ENCODE measurements at places on chromosomes 2 and 18.

DNA sequence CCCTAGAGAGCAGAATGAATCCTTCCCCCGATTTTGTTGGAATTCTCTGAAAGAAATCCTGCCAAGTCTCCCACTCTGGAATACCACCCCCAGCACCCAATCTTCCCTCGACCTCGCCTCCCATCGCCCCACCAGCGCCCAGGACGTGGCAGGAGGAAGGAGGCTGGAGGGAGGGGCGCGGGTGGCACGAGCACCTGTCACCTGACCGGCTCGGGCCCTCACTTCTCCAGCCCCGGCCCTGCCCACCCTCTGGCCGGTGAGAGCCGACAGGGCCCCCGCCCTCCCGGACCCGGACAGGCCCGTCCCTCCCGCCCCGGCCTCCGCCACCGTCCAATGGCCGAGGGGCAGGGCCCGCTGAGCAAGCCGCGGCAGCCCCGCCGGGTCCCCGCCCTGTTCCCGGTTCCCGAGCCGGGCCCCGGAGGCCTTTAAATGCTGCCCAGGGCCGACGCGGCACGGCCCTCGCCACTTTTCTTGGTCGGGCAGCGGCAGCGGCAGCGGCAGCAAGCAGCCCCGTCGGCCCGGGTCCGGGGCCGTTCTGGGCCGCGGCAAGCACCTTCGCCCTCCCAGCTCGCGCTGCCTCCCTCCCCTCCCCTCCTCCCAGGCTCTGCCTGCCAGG is at the start of gene LGALSL:
Gene LGALSL, plus strand, starts transcription at position 393 of the 616 bp plus-strand sequence. CDS start 384 bp downstream, outside the sequence.
- DNase-seq = no peak

DNA sequence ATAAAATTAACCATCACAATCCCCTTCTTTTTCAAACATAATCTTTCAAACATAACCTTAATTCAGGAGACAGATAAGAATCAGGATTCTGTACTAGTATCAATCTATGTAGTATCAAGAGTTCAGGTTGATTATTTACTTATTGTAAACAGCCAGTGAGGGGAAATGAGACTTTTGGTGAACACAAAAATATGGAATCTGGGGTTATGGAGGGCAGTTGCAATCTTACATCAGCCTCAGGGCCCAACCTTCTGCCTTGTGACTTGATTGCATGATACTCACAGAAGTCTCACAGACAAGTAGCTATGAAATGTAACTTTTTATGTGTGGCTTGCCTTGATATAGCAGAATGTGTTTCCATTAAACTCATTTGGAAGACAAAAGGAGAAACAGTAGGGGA is 262.7 kb upstream of the THSD7B start:
- DNase-seq = no peak

- no peak for DNase-seq
Observed at GRCh38 chr2:72003124-72003523, 144.5 kb downstream of the CYP26B1 start.

DNA sequence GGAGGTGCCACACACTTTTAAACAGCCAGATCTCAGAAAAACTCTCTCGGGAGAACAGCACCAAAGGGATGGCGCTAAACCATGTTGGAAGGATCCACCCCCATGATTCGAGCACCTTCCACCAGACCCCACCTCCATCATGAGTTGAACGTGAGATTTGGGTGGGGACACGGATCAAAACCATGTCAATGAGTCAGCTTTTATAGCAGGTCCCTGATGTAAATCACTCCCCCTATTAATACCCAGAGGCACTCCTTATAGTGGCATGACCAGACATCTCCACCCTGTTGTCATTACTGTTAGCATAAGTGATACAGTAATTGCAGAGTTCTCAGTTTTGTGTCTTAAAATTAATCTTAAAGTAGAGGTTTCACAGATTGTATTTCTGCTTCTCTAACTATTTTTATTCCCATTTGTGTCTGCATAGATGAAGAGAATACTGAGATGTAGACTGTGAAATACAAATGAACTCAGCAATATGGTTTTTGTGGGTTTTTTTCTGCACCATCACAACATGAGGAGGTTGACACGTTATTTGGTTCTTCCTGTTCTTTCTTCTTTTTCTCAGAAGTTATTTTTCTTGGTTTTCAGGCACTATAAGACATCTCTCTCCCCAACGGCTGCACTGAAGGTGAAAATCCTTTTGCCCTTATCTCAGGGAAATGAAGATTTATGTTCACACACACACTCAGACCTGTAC is 218.2 kb downstream of the ARL4C start:
- no peak for DNase-seq

GRCh38 chr2:42658306-42658705 is 89.9 kb downstream of the MTA3 start:
- no peak for DNase-seq

DNA sequence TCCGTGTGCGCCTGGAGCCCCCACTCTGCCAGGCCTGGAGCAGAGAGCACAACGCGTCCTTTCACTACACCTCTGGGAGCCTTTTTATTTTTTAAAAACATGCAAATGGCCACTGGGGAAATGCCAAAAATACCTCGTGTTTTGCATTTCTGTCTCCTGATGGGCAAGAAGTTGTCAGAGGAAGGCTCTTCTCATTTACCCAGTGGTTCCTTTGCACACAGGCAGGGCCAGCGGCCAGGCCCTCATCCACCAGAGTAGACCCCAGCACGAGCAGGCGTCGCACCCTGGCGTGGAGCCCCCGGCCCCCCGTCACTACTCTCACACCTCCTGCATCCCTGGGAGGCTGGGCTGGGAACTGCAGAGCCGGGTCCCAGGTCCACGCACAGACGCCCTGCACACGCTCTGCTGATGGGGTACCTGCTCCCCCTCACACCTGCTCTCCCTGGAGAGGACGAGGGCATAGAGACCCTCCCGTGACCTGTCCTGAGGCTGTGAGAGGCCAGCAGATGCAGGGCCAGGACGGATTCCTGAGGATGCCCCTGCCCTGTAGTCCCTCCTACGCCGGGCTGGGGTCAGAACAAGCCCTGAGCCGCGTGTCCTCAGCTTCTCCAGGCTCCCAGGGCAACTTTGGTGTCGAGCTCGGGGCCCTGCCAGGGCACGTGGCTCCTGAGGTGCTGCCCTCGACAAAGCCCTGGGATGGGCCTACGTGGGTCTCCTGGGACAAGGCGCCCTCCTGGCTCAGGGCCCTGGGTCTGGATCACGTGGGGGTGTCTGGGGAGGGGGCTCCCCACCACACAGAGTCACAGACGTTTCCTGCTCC is 65.0 kb downstream of the NFATC1 start:
- DNase-seq = no peak

GRCh38 chr2:236847023-236847422 is 238.7 kb upstream of the COPS8 start:
- DNase-seq = no peak

- no peak for DNase-seq
Observed at GRCh38 chr2:33978471-33978870, 379.4 kb upstream of the FAM98A start.

DNA sequence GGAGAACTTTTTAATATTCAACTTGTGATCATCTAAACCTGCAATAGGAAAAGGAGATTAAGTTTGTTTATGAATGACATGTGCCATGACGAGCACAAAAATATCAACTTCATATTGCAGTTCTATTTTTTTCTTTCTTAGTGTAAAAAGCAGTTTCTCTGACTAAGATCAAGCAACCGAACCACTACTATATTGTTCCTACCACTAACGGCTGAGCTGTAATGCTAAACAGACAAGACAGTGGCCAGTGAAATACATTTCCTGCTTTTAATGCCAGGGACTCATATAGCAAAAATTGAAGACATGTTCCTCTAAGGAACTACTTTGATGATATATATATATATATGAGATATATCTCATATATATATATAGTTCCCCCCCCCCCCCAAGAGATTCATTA is 1705.6 kb upstream of the TMEFF2 start:
- DNase-seq = no peak

DNA sequence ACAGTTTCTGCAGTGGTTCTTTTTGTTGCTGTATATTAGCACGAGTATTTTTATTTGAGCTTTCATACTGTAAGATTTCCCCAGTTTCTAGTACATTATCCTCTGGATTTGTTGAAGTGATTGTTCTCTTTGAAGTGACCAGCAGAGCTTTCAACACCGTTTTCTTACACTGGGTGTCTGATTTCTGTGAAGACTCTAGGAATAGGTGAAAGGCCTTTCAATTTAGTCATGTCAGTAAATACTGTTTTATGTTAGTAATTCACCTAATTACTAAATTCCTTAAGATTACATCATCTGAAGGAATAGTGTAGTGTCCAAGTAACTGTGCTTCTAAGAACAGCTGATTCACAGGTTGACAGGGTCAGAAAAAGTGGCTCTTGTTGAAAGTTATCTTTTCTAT is 2.3 kb downstream of the PPM1B start:
- peak; percentile 26 for DNase-seq

DNA sequence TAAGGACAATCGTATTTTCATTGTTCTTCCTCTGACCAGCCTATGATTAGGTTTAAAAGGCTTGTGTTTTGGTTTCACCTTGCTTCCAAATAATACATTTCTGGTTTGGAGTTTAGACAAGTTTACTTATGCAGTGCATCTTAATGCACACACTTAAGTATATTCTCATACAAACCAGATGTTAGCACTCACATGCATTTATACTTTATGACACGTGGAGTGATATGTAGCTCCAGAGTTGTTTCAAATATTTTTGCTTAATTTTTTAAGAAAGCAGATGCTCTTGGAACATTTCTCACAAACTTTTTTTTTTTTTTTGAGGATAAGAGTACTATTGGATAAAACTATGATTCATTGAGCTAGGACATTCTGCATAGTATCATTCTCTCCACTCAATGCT is 109.9 kb downstream of the PDE1A start:
- DNase-seq = no peak

DNA sequence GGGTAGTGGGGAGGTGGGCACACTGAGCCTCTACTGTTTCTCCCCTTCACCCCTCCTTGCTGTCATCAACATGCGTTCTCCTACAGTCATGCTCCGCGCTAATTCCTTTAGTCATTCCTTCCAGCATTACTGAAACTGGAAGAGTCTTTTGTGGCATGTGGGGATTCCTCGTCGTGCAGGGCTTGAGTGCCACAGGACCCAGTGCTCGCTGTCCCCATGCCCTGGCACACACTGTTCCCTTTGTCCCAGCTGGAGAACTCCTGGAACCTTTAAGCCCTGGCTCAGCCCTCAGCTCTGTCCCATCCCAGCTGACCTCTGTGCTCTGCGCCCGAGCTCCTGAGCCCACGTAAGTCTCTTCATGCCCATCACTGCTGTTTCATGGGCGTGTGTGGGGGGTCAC is 42.1 kb downstream of the ODC1 start:
- DNase-seq = no peak

- DNase-seq = no peak
Observed at GRCh38 chr18:56276466-56276865, 361.9 kb downstream of the TXNL1 start.

DNA sequence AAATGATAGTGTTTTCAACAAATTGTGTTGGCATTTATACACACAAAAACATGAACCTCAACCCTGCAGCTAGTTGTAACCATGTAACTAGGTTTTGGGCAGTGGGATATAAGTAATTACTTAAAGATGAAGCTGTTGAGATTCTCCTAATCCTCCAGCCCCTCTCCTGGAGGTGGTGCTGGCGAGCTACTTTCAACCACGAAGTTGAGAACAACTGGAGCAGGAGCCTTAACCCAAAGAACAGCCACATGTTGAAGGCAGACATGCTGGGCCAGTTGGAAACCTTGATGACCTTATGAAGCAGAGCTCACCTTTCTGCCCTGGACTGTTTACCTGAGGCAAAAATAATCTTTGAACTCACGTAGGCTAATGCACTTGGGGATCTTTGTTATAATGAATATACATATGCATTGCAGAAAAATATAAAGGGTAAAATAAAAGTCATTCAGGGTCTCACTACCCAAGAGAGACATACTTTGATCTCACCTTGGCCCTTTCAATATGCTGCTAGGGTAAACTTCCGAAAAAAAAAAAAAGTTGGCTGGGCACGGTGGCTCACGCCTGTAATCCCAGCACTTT is 89.6 kb upstream of the NPAS2 start:
- no peak for DNase-seq

- no peak for DNase-seq
Observed at GRCh38 chr2:42752314-42752713, 11.6 kb downstream of the OXER1 start.

DNA sequence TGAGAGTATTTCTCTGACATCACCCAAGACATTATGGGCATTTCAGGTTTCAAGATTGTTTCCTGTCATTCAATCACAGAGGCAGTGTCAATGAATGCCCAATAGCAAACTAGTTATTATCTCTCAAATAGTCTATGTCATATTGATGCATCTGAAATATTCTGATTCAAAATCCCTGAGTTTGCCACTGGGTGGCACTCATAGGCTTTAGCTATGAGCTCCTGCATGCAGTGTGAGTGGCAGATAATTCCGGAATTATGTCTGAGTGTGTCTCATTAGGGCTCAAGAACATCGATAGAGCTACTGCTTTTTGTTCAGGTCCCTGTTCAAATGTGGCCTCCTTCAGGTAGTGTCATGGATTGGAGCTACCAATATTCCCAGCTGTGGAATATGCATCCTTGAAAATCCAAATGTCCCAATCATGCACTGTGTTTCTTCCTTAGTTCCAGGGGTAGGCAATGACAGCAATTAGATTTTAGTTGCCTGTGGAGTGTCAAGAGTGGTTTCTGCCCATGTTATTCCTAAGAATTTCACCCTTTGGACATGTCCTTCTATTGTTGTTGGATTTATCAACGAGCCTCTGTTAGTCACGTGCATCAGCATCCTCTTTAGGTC is 7.8 kb upstream of the OR6B3 start:
- peak; percentile 29 for DNase-seq

- DNase-seq = no peak
Observed at GRCh38 chr2:200797242-200797770, 14.4 kb upstream of the BZW1 start.

DNA sequence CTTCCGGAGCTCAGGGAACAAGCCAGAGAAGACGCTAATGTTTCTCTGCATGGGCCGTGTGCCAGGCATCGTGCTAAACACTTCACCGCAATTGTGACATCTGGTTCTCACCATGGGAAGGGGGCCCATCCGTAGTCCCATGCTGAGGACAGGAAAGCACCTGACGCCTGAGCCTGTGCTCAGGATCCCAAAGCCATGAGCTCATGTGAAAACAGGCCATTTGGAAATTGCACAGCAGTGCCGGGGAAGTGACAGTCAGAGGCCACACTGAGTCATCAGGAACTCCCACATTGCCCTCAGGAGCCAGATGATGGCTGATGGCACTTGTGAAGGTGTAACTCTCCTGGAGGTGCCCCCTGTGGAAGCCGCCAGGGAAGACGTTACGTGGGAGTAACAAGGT is 141.0 kb downstream of the INHBB start:
- no peak for DNase-seq

GRCh38 chr18:52617931-52618330 is 277.9 kb downstream of the DCC start:
- no peak for DNase-seq

DNA sequence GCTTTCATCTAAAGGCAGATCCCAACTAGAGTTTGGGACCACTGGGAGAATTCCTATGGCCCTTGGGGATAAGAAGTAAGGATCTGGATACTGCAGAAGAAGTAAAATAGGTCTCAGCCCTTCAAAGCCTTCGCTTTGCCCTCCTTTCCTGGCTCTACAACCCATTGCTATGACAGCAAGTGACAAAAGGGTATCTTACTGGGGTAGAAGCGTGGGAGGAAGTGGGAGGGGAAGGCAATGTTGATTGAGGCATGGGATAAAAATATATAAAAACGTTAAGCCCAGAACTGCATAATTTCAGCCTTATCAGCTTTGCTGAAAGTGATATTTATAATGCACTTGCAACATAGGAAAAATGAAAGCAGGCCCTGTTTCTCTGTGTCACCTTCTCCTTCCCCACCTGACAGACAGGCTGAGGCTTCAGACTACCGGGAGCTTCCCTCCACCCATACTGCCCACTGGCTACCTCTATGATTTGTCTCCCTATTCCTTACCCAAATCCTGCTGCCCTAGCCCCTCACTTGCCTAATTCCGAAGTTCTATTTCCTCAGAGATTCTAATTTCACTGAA is 14.9 kb upstream of the SOS1 start:
- no peak for DNase-seq
